ENCODE measurements at places on chromosomes 5 and 9.

GRCh38 chr9:2255128-2255527 lies 240.0 kb downstream of the SMARCA2 start:
- no peak for DNase-seq

- DNase-seq: no peak
Observed at GRCh38 chr5:141354900-141355469, at the start of gene PCDHGA4. Gene PCDHGA4 (plus strand): TSS chr5:141355021. CDS start chr5:141355108, 87 bp downstream.

- DNase-seq: no peak
Observed at GRCh38 chr5:102911973-102912372, 156.9 kb downstream of the PAM start.

DNA sequence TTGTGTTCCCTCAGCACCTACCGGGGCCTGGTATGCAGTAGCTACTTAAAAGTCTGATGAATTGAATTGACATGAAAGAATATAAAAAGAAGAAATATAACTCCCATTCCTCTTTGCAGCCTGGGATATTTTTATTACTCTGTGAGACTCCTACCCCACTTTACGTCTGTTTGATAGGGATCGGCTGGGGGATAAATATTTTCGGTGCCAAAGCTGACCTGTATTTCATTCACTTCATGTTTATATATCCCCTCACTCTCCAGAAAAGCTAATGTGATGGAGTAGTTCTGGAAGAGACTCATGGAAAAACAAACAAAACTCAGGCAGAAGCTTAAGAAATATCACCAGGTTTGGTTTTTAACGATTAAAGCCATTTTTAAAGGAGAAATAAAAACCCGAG lies 108.2 kb upstream of the TBC1D2 start:
- DNase-seq: no peak

DNA sequence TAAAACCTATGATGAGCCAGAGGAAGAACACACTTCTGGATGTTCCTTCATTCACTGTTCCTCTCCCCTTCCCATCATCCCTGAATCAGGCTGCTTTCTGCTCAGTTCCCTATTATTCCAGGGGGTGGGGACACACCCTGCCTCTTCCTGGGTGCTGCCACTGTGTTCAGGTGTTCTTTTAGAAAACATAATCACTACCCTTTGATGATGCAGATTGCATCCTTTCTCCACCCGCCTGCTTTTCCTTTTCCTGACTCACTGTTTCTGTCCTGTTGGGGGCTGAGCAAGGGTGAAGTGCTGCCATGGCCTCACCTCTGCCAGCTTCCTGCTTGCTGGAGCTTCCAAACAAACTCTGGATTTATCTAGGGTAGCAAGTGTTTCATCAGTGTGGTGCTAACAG lies 331.9 kb upstream of the GRIA1 start:
- DNase-seq: no peak

DNA sequence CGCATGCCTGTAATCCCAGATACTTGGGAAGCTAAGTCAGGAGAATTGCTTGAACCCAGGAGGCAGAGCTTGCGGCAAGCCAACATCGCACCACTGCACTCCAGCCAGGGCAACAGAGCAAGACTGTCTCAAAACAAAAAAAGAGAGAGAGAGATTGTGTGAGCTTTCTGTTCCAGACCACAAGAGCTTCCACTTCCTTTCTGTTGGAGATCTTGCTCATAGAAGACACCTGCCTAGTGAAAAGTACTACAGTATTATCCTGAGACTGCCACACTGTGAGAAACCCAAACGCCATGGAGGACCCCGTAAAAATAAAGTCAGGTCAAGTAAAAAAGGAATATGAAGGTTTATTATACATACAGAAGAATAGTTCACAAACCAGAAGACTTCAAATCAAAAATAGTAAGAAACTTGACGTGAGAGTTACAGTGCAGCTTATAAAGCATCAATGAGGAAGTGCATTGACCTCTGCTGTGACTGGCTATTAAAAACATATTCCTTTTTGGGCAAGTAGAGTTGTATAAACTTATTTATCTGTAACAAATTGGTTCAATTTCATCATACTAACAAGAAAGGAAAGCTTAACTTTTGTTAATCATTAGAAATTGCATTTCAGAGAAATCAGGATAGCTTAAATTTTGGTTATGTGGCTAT lies 4.3 kb upstream of the EMB start:
- no peak for DNase-seq

Data from nephron progenitor cell (in vitro differentiated cells).